ENCODE measurements at places on chromosomes 11 and 22.

DNA sequence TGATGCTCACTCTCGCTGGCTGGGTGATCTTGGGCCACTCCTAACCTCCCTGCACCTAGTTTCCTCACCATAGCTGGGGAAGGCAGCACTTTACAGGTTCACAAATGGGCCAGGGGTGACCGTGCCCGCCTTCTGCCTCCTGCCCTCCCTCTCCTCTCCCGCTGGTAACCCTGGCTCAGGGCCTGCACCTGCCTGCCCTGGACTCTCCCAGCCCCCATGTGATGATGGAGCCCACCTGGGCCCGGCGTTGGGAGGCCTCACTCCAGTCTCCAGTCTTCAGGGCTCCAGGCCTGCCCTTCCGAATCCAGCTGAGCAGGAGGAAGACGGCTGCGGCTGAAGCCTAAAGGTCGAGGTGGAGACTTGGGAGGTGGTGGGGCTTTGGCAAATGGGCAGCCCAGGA is 152.9 kb downstream of the CACNA1I start:
- DNase-seq, result no peak

- no peak for DNase-seq
Observed at GRCh38 chr11:45877221-45877620, 8.2 kb upstream of the MAPK8IP1 start.

- peak; percentile 41 for DNase-seq
Observed at GRCh38 chr22:33000342-33001280, 57.6 kb downstream of the SYN3 start.

- DNase-seq, result no peak
Observed at GRCh38 chr22:44180706-44181032, at the start of gene PARVG. Gene PARVG (plus strand): TSS chr22:44180925. CDS start chr22:44183330, 2,405 bp downstream.

- no peak for DNase-seq
Observed at GRCh38 chr22:43346521-43346929, 3.4 kb upstream of the SCUBE1 start.

Measured in left renal pelvis (tissue), 4 donors.